ENCODE measurements at places on chromosomes 7 and 10. TPM values are rescaled to one million over a fixed set of nuclear protein-coding genes. Genes with fewer than 3 reads are reported as not detected.

Gene PVRIG
- total RNA-seq, result not detected

Gene SFTPA1
- total RNA-seq, result not detected

Gene GNAI1
- total RNA-seq, result 161 TPM

Gene HTR7
- 12.5 TPM for total RNA-seq

Gene INHBA
- 7.9 TPM for total RNA-seq

Gene OR2A1
- under 0.01 TPM for total RNA-seq

Gene ADCYAP1R1
- 62.0 TPM for total RNA-seq

Gene PMPCB
- total RNA-seq, result 47.9 TPM

Gene DDX21
- total RNA-seq, result 32.2 TPM

Gene CYP2C9
- 0.25 TPM for total RNA-seq

Gene ALOX5
- total RNA-seq, result 0.98 TPM

Gene CLCN1
- not detected for total RNA-seq

Gene FAM241B
- 12.8 TPM for total RNA-seq

Gene NRF1
- 21.4 TPM for total RNA-seq

Gene PRRT4
- total RNA-seq, result 3.7 TPM

Gene OR2A5
- not detected for total RNA-seq

Gene NUTM2D
- 7.9 TPM for total RNA-seq

Gene TMEM184A
- not detected for total RNA-seq

Gene BHLHA15
- 10.6 TPM for total RNA-seq

Gene PPP2R2D
- 43.0 TPM for total RNA-seq

Gene ZNF775
- total RNA-seq, result 9.3 TPM

Gene PON1
- not detected for total RNA-seq

Gene MAT1A
- under 0.01 TPM for total RNA-seq

Gene SH2D4B
- 1.2 TPM for total RNA-seq

Gene PNLIPRP2
- total RNA-seq, result not detected

Gene SMARCD3
- total RNA-seq, result 85.1 TPM

Gene TFR2
- total RNA-seq, result 3.9 TPM

Gene DDC
- 0.25 TPM for total RNA-seq

Gene DYNC1I1
- 147 TPM for total RNA-seq

Gene WEE2
- total RNA-seq, result 0.49 TPM

Gene UBE2D4
- total RNA-seq, result 10.6 TPM

Gene PSTK
- total RNA-seq, result 7.6 TPM

Gene ASZ1
- not detected for total RNA-seq

Gene BRAT1
- 15.7 TPM for total RNA-seq

Gene CALML3
- not detected for total RNA-seq

Gene ANXA8L1
- total RNA-seq, result not detected

Gene SORCS1
- 15.2 TPM for total RNA-seq

Gene ITIH5
- 14.3 TPM for total RNA-seq

Gene CRYGN
- total RNA-seq, result 0.25 TPM

Gene TMEM225B
- 0.49 TPM for total RNA-seq

Gene ADARB2
- total RNA-seq, result 4.2 TPM

Gene AKR1C2
- 21.9 TPM for total RNA-seq

Gene DENND2A
- 20.7 TPM for total RNA-seq

Gene CUL2
- 45.0 TPM for total RNA-seq

Gene MRLN
- total RNA-seq, result 0.49 TPM

Gene GPR85
- total RNA-seq, result 131 TPM

Gene JAKMIP3
- 4.7 TPM for total RNA-seq

Gene LEP
- not detected for total RNA-seq

Gene ITPRID1
- total RNA-seq, result 1.5 TPM

Gene WNT8B
- not detected for total RNA-seq

Gene RBM20
- 0.74 TPM for total RNA-seq

Gene AKR1C4
- total RNA-seq, result not detected

Gene TMEM229A
- total RNA-seq, result 0.74 TPM

Gene TWIST1
- total RNA-seq, result 0.74 TPM
